ENCODE measurements at places on chromosomes 5 and 9. TPM values are rescaled to one million over a fixed set of nuclear protein-coding genes. Genes with fewer than 3 reads are reported as not detected.

INIP gene
- 32.1 TPM for total RNA-seq

DNA sequence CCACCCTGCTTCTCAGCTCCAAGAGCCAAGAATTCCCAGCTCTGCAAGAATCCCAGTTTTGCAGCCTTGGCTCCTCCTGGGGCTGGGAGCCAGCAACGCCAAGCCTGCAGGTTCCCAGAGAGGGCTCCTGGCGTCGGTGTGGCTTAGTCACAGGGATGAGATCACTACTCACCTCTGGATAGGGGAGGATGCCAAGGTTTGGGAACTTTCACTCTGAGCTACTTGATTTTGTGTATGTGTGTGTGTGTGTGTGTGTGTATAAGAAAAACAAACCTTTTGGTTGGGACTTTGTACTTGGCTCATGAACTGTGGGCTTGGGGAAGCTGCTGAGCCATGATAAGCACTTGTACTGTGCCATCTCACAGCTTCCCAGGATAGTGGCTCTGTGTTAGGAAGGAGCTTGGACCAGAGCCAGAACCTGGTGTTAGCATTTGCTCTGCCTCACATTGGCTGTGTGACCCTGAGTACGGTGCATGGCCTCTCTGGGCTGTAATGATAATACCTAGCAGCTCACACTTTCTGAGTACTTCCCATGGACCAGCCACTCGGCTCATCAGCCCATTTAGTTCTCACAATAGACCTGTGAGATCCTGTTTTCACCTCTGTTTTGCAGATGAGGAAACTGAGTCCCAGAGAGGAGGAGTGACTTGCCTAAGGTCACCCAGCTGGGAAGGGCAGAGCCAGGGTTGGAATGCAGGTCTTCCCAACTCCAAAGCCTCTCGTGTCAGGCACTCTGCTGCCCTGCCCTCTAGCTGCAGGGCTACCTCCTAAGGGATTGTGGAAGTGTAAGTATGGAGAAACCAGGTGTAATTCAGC is 41.4 kb upstream of the DAB2IP start:
- no peak for DNase-seq

- no peak for DNase-seq
Observed at GRCh38 chr5:131436081-131436480, 172.2 kb downstream of the CDC42SE2 start.

BAAT gene
- 0.06 TPM for total RNA-seq

Data from LHCN-M2 (cell line).